ENCODE measurements at places on chromosomes 16 and 17.

DNA sequence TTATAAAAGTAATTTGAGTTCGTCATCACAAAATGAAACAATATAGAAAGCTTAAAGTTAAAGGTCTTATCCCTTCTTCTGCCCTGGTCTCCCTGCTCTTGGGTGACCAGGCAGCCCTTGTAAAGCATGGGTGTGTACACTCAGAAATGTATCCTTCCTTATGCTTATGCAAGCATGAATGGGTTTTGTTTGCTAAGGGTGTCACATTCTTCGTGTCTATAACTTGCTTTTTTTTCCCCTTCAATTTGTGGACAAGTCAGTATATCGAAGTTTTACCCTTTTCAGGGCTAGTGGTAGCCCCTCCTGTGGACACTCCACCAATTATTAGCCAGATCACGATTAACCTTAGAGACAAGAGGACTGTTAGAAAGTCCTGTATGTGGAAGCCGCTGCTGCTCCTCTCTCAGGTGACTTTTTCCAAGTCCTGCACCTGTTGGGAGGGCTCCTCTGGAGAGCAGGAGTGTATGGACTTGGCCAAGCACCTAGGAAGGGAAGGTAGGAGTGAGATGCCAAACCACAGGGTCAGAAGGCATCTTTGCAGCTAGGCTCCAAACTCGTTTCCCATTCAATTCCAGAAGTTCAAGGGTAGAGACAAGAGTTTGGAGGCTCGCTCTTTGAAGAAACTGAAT is 50.9 kb downstream of the LDHD start:
- DNase-seq, result no peak

DNA sequence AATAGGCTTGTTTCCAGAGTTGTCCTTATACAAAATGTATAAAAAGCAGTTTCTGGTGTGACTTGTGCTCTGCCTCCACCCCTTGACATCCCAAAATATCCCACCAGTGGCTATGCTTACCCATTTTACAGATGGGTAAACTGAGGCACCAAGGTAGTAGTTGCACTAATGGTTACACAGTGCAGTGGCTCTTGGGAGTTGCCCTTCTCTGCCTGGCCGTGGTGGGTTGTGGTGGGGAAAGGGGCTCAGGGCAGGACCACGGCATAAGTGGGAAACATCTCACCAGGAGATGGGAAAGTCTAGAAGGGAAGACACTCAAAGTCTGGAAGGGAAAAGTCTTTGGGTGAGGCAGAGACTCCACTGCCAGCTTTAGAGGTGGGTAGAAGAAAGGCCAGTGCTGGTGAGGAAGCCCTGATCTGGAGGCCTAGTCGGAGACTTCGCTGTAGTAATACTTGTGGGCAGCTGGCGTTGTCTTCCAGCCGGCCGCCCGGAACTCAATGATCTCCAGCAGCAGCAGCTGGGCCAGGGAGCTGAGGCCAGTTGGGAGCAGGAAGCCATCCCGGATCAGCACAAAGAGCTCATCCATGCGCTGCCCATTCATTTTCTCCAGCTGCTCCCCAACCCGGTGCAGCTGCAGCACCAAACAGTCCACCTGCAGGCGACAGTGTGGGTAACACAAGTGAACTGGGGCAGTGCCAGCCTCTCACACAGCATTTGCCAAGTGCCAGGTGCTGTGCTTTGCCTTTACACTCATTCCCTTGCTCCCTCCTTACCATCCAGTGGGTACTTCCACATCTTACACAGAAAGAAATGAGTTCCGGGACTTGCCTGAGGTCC is 4.5 kb downstream of the MIF4GD start:
- DNase-seq, result no peak

GRCh38 chr17:43019418-43019817 is 2.8 kb downstream of the VAT1 start:
- DNase-seq, result no peak

DNA sequence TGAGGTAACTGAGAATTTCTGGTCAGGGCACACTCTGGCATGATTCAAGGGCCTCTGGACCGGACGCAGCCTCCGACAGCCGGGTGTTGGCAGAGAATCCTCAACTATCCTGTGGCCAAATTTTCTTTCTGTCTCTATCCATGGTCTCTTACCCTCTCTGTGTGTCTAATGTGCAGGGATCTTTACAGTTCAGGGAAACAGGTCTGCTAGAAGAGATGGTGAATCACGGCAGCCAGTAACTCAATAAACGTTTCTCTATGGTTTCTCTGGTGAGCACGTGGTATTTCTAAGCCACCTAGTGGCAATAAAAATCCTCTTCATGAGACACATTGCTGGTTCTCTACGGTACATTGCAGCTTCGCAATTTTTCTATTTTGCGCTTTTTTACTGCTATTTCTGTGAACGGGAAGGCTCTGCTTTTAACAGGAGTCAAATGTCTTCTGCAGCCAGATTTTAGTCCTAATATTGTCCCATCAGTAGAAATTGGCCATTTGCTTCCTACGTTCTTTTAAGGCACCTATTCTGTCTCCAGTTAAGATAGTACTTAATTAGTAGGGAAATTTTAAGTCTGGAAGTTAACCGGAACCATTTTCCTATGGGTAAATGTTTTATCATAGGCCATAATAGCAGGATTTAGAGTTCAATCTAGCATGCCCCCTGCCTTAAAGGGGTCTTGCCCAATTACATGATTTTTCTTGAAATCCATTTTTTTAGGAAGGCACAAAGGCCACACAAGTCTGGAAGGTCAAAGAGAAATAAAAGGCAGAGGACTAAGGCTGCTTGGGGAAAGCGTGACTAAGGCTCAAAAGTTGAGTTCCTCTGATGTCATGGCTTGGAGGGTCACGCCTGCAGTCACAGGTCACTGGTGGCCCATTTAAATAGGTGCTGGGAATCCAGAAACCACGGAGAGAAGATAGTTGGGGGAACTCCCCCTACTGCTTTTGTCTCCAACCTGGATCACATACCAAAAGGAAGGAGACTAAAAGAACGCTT is 31.5 kb downstream of the QPRT start:
- DNase-seq, result peak; percentile 32

- DNase-seq, result no peak
Observed at GRCh38 chr17:78415821-78416711, 37.6 kb downstream of the PGS1 start.

DNA sequence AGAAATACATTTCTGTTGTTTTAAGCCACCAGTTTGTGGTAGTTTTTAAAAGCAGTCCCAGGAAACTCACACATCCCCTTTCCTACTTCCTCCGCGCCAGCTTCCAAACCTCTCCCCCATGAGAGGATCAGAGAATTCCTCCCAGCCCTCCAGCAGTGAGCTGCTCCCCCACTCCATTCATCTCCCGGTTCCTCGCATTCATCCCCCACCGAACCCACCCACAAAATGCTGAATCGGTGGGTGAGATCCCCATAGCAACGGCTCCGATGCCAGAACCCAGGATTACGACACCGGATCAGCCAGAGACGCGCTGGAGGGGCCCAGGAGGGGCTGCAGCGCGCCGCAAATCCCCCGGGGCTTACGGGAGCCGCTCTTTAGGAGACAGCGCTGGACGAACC is 251.4 kb upstream of the RPL38 start:
- DNase-seq, result no peak

DNA sequence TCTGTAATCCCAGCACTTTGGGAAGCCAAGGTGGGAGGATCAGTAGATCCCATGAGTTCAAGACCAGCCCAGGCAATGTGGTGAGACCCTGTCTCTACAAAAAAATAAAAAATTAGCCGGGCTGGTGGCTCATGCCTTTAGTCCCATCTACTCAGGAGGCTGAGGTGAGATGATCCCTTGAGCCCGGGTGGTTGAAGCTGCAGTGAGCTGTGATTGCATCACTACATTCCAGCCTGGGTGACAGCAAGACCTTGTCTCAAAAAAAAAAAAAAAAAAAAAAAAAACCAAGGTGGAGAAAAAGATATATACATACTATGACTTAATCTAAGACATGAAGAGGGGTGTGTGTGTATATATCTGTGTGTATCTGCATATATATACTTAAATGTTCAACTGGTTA is 26.7 kb downstream of the BBS2 start:
- no peak for DNase-seq

- no peak for DNase-seq
Observed at GRCh38 chr16:51968749-51969148, 578.2 kb downstream of the TOX3 start.

DNA sequence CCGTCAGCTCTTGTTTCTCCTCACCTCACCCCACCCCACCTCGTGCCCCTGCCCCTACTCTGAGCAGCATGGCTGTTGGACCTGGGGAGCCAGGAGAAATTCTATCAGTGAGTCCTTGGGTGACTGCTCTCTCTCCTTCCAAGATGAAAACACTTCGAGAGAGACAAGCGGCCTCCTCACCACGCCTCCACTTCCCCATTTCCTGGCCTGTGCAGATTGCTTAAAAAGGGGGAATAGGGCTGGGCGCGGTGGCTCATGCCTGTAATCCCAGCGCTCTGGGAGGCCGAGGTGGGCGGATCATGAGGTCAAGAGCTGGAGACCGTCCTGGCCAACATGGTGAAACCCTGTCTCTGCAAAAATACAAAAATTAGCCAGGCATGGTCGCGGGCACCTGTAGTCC is 9.5 kb downstream of the DLX4 start:
- DNase-seq, result no peak

- DNase-seq, result no peak
Observed at GRCh38 chr16:57166951-57167350, 18.9 kb downstream of the PSME3IP1 start.

GRCh38 chr17:75152922-75153779 is 1.2 kb downstream of the JPT1 start:
- no peak for DNase-seq
